Caudate nucleus (tissue), 63 donors: ENCODE measurements at places on chromosomes 4 and X.
A peak's percentile ranks its signal among the peaks of the same experiment; 100 is the strongest.

GRCh38 chr4:146481246-146481645 lies 40.5 kb downstream of the SLC10A7 start:
- no peak for DNase-seq

GRCh38 chr4:89894649-89895550 lies at the start of gene MMRN1:
Gene MMRN1, plus strand, starts transcription at chr4:89894854. Its CDS starts 118 bp downstream, at chr4:89894972.
- no peak for DNase-seq

DNA sequence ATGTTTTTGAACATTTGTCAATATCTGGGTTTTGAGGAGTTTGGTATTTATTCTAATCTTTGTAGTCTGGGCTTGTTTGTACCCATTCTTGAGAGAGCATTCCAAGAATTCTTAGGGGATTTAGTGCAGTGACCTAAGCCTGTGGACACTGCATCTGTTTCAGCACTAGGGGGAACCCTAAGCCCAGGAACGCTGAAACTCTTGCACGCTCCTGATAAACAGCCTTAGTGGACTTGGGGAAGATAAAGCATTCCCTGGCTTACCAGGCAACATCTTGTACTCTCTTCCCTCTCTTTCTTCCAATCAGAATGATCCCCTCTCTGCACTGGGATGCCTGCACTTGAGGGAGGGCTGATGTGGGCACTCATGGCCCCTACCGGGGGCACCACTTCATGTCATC lies 654.9 kb upstream of the HTR2C start:
- DNase-seq = no peak

GRCh38 chrX:10099411-10099810 lies 57.4 kb upstream of the CLCN4 start:
- DNase-seq = no peak

DNA sequence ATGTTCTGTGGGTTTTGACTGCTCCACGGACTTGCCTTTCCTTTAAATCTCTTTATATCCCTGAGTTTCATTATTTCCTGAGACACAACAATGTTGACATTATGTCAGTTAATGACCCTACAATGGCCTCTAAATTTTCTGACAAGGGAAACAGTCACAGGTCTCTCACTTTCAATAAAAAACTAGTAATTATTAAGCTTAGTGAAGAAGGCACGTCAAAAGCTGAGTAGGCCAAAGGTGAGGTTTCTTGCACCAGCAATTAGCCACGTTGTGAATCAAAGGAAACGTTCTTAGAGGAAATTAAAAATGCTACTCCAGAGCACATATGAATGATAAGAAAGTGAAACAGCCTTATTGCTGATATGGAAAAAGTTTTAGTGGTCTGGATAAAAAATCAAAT lies 930.2 kb upstream of the GRID2 start:
- DNase-seq = no peak

GRCh38 chr4:8558080-8558960 lies 21.9 kb upstream of the GPR78 start:
- no peak for DNase-seq

DNA sequence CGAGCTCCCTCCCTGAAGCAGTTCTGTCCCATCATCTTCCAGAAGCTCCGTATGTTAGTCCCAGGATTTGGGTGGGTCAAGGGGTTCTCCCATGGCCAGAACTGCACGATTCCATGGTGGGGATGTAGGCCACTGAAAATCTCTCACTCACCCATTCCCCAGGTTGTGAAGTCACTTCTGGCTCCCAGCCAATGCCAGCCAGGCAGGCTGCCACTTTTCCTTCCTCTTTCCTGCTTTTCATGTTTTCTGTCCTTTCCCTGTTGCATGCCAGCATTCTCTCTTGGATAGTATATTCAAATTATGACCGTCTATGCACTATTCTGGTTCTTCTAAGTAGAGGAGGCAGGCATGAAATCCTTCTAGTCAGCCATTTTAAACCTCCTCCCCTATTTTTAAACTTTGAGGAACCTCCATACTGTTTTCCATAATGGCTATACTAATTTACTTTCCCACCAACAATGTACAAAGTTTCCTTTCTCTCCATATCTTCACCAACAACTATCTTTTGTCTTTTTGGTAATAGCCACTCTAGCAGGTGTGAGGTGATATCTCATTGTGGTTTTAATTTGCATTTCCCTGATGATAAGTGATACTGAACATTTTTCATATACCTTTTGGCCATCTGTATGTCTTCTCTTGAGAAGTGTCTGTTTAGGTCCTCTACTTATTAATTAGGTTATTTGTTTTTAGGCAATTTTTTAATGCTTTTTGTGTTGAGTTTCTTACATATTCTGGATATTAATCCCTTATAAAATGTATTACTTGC lies 182.1 kb upstream of the TET2 start:
- no peak for DNase-seq

DNA sequence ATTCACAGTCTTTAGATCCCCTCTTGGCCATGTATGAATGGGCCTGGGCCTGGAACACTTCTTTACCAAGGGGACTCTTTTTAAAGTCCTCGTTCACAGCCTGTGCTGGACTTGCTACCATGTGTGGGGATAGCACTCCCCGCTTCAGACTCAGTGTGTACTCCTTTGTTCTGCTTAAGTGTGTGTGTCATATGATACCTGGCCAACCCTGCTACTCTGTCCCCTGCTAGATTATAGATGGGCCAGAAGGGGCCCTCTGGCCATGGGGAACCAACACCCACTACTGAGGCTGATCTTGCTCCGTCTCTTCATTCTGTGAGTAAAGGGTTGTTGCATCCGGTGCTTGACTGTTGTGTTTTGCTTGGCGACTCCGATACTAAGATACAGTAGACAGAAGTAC lies 8.0 kb downstream of the CCDC110 start:
- DNase-seq = no peak

DNA sequence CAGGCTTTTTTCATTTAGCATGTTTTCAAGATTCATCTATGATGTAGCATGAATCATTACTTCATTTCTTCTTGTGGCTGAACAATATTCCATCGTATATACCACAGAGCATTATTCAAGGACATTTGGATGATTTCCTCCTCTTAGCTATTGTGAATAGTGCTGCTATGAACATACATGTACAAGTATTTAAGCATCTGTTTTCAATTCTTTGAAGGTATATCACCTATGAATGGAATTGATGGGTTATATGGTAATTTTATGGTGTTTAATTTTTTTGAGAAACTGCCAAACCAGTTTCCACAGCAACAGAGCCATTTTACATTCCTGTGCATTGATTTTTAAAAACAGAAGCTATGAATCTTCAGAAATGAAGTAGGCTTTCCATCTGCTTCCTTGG lies 36.1 kb upstream of the WDR19 start:
- no peak for DNase-seq

DNA sequence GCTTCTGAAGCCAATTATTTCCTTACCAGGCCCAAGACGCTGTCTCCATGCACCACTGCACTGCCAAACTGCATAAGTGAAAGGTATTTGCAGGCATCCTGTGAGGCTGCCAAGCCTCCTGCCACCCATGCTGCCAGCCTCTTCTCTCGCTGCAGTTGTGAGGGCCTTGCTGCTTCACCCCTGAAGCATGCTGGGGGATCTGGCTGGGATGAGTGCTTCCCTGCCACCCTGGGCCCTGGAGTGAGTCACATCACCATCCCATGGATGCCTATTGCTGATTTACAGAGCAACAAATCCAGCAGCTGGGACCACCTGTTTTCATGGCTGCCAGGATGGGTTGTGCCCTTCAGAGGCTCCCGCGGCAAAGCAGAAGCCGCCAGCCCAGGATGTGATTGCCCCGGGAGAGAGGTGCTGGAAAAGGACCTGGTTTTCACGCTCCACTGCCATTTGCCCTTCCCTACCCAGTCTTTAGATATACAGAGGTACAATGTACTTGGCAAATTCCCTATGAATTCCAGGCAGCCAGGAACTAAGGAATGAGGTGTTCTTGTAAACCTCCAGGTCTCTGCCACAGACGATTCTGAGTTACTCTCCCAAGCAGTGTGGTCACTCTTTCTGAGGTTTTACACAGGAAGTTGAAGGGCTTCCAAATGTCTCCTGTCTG lies 41.5 kb upstream of the PTCHD1 start:
- DNase-seq = no peak

DNA sequence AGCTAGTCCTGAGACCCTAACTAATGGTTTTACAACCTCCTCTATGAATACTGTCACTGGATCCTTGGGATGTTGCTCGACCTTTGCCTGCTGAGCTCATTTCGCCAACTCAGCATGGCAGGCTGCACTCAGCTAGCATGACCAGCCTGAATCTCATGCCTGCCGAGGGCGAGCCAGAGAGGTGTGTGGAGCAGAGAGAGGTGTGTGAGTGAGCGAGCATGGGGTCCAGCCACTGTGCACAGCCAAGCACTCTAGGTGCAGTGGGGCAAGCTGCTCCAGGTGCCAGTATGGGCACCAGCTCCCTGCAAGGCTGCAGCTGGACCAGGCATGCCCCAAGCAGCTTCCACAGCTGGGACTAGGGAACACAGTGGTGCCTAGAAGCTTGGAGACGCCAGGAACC lies 410.9 kb downstream of the PCDH10 start:
- no peak for DNase-seq

- no peak for DNase-seq
These were observed 197.0 kb downstream of the CAMK2D start for GRCh38 chr4:113564493-113564892.

DNA sequence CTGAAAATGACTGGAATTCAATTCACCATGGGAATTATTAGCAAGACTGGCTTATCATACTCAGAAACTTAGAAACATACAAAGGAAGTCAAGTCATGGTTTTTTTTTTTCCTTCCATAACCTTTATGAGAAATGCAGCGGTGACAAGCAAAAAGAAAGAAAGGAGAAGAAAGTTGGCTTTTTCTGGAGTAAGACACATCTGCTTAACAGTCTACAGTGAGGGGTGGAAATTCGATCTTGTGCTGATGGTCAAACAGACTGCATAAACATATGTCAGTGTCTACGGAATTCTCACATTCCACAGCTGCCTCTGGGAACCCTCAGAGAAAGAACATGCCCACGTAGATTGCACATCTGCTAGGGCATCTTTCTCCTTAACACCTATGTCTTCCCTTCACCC lies 54.6 kb downstream of the PROM1 start:
- no peak for DNase-seq

DNA sequence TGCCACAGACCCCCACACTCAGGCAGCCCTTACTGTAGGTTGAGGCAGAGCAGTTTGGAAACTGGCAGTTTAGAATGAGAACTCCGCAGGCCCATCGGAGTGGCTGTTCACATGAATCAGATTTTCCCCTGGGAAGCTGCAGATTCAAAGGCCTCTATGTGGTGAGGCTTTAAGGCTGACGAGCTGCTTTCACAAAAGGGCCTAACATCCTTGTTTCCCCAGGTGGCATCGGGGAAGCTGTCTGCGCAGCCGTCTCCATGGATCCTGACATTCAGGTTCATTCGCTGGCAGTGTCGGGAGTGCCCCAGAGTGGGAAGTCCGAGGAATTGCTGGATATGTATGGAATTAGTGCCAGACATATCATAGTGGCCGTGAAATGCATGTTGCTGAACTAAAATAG lies 33.7 kb downstream of the TKTL1 start:
- no peak for DNase-seq

- peak; percentile 38 for DNase-seq
These were observed 223.1 kb upstream of the DMD start for GRCh38 chrX:33434256-33435092.

GRCh38 chr4:174005422-174005821 lies 278.0 kb downstream of the FBXO8 start:
- no peak for DNase-seq

DNA sequence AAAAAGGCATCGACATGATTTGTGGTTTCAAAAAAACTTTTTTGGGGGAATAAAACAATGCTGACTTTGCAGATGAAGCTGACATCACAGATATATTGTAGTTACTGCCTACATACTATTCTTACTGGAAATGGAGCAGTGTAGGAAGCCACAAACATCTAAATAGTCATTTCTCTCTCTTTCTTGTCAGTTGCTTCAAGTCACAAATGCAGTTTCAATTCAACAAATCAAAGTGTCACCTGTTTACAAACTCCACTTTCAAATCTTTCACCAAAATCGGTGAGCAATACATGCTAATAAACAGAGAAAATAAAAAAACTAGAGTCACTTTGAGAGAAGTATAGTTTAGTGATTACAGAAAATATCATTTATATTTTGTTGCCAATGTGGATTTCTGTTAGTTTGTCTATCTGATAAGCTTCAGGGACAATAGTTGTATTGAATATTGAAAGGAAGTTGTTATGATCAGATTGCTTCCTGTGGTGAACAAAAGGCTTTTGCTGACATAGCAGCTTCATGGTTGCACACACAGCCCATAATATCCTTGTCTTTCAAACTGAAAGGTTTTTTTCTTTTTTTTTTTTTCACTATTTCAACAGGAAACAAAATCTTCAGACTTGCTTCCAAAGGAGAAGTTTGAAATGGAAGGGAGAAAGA lies 49.7 kb upstream of the PTPN13 start:
- DNase-seq = no peak

- DNase-seq = no peak
These were observed 218.5 kb downstream of the PRR32 start for GRCh38 chrX:127038065-127038464.

- no peak for DNase-seq
These were observed 47.7 kb downstream of the MANBA start for GRCh38 chr4:102713096-102713495.

DNA sequence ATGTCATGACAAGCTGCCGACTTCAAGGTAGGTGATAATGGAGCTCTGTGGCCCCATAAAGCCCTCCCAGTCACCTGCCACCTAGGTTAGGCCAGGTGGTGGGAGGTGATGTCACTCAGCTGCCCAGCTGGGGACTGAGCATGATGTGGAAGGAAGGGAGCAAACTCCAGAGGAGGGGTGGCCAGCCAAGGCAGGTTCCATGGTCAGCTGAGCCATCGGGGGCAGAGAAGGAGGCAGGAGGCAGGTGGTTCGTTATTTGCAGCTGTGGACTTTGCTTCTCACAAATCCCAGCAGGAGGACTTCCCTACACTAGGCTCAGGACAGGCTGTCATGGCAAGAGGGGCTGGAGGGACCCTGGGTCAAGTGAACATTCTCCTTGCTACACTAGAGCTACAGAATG lies 2.1 kb downstream of the CCDC120 start:
- DNase-seq = no peak

- no peak for DNase-seq
These were observed 377 bp downstream of the CHRNA9 start for GRCh38 chr4:40335525-40335894.

DNA sequence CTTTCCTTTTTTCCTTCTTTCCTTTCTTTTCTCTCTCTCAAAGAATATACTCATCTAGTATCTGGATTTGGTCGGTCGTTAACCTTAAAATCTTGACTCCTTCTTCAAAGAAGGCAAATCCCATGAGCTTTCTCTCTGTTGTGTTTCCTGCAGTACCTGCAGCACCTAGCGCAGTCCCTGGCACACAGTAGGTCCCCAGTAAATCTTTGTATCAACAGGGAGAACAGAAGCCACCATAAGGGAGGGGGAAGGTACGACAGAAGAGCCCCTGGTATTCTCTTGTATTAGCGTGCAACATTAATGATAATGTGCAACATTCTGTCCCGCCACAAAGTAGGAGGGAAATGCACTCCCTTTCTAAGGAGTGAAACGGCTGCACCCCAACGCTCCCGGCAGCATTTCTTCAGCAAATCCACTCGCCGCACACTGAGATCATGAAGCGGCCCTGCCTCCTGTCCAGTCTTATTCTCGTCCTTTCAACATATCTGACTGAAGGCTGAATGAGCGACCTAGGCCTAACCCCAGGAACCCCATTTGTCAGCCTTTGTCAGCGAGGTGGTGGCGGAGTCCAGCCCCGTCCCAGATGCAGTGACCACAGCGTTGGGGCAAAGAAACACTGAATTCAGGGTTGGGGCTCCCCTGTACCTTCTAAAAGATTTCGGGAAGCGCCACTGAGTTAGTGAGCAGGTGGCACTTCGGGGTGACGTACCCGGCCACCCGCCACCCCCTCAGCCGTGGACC lies 133.7 kb downstream of the AMELX start:
- DNase-seq = no peak

- DNase-seq = peak; percentile 37
These were observed 95.7 kb downstream of the NPNT start for GRCh38 chr4:105990933-105991332.
